ENCODE measurements at places on chromosomes 2 and 18.

GRCh38 chr18:8373486-8373885, 235.8 kb upstream of the RAB12 start:
- DNase-seq: no peak

DNA sequence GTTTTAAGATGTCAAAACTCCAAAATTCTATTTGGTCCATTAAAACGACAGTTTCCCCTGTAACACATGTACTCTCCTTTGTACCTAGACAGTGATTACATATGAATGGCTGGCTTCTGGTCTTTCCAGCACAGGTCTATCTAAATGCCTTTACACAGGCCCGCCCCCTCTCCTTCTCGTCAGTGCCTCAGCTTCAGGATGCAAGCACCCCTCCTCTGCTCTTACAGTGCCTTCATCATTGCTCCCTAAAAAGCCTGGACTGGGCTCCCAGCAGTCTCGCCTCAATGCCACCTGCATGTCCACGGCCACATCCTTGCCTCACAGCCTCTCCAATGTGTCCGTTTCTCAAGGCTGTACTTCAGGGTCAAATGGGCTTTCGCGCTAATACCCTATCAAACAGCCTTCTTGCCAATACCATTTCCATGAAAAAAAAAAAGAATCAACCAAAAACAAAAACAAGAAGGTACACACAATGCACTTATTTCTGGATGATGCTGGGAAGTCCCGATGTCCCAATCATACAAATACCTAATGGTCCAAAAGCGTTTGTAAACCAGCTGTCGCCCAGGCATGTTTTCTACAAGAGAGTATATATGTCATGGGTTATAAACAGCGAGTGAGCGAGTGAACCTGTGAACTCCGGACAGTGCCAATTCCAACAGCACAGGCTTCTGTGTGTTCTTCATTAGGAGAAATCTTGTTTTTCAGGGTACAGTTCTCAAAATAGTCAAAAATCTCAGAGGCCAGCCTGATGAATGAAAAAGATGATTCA, 77.2 kb downstream of the EIPR1 start:
- no peak for DNase-seq

GRCh38 chr2:19857806-19858205, 44.0 kb downstream of the TTC32 start:
- DNase-seq: no peak

DNA sequence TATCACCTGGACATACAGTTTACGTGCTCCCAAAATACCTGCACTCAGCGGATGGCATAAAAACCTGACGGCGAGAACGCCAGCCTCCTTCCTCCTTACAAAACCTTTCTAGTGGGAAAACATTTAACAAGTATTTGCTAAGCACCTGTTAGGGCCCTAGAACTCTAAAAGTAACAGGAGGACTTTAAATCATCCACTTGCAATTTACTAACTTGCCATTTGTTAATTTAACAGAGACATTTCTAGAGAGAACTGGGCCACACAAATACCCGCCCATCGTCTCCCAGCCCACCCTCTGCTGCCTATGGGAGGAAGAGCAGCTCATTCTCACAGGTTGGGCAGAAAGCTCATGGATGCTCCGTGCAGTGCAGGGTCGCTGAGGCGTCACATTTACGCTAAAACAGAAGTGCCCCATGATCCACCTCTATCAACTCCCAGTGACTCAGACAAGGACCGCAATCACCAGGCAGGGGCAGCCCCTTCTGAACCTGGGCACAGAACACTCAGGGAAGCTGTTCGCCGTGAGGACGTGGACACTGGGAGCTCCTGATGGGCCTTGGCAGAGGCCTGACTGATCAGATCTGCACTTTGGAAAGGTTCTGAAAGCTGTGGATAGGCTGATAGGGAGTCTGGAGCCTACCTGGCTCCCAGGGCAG, 106.9 kb downstream of the HDAC4 start:
- peak; percentile 58 for DNase-seq

GRCh38 chr2:3518496-3519254, 656 bp downstream of the ADI1 start:
- peak; percentile 99 for DNase-seq

DNA sequence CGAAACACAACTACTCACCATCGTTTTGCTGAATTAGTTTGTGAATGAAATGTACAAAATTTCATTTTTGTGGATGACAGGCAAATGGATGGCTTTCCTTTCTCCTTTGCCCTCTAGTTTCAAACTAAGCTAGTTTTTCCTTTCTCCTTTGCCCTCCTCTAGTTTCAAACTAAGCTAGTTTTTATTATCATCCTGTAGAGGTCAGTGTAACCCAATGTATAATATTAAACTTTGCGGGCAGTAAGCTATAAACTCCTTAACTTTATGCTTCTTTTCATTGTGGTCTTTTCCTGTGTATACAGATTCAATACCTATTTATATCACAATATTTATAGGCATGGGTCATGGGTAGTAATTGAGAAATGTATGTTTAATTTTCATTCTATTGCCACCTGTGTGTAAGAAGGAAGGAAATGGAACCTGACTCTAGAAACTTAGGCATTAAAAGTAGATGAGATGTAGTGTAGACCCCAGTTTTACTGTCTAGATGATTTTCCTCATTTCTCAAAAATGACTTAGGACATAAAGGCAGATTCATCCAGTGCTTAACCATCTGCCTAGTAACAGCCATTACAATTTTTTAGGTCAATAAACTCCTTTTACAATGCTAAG, 58.1 kb downstream of the MAP3K19 start:
- DNase-seq: no peak

DNA sequence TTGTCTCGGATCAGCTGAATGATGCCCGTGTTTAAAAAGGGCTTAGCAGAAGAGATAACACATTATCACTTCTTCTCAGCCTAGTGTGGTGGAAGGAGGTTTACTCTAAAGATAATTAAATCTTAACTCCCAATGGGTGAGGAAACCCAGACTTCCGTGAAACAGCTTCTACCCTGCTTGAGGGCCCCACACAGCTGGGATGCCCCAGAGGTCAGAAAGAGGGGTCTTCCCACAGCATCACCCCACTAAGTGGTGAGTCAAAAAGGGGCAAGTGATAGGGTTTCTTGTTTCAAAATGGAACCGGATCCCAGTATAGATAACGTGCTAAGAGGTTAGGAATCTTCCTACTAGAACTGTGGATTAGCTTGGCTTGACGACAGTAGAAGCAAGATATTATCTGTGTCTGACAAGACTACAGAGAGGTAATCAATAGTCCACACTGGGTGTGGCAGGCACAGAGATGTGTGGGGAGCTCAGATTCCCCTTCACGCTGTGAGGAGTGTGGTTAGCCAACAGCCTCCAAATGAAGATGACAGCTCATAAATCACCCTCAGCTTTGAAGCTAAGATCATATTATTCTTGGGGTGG, 129.6 kb upstream of the COPS8 start:
- DNase-seq: no peak

DNA sequence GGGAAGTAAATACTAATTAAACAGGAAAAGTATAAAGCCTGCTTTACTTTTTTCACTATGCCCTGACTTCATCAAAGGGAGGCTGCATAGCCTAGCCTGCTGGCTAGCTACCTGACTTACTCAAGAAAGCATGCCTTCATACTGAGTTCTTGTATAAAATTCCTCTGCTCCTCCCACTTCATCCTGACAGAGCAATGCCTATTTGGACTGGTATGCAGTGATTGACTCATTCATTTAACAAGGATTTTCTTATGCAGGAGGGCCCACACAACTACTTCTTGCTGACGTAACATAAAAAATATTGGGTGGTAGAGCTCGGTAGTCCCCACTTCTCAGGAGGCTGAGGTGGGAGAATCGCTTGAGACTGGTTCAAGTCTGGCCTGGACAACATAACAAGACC, 70.5 kb downstream of the PRPF40A start:
- DNase-seq: no peak

GRCh38 chr2:99858951-99859596, 283.3 kb downstream of the AFF3 start:
- no peak for DNase-seq

GRCh38 chr2:144451443-144451842, 68.5 kb downstream of the ZEB2 start:
- DNase-seq: no peak

DNA sequence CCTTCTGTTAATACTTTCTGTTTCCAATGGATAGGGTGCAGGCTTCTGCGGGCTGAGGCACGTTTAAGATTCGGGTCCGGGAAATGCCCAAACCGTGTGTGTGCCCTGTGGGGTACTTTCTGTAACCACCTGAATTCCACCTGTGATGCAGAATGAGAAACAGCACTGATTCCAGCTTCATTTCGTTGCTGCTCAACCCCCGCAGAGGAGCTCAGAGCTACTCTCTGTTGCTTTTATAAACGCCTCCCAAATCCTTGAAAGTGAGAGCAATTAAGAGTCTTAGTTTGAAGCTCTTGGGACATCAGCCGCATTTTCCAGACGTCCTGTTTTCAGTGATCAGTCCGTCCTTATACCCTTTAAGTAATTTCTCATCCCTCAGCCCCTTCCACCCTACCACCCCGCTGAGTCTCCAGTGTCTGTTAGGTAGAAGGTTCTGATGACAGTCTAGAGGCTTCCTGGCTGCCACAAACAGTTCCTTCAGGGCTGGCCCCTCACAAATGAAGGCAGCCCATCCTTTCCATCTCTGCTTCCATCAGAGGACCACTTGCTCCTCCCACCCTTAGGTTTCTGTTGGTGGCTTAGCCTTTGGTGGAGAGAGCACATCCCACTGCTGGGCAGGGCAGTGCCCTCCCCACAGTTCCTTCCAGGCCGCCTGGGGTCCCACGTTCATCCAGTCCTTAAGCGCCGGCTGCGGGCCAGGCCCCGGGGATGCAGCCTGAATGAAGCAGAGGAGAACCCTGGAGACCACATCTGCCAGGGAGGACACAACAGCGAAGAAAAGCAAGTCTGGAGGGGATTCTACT, 230.1 kb downstream of the SEPTIN10 start:
- no peak for DNase-seq

- no peak for DNase-seq
Observed at GRCh38 chr2:205868773-205869333, 186.6 kb downstream of the NRP2 start.

DNA sequence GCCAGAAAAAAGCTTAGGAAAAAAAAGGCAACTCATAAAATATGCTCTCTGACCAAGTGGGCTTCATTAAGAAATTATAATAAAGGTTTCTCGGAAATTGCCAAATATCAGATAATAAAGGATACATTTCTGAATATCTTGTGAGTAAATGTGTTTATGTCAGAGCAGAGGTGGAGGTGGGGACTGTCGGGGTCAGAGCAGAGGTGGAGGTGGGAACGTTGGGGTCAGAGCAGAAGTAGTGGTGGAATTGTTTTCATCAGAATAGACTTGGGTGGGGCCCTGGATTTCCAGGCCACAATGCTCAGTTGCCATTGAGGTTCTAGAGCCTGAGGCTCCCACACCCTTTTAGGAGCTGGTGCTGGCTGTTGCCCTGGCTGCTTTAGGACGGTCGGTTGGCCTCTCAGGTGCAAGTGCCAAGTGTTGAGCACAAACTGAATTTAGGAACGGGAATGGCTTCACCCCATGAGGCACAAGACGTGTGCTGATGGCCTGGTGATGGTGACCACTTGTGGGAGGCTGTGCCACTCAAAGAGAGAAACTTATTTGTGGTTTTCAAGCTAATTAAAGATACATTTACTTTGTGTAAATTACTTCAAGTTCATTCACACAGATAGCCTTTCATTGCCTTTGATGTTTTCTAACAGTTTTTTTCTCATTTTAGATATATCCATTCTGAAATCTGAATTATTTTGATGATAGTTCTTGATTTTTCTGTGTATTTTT, 131.5 kb downstream of the ATP9B start:
- DNase-seq: peak; percentile 19

- DNase-seq: no peak
Observed at GRCh38 chr2:29687121-29687520, 234.3 kb downstream of the ALK start.

DNA sequence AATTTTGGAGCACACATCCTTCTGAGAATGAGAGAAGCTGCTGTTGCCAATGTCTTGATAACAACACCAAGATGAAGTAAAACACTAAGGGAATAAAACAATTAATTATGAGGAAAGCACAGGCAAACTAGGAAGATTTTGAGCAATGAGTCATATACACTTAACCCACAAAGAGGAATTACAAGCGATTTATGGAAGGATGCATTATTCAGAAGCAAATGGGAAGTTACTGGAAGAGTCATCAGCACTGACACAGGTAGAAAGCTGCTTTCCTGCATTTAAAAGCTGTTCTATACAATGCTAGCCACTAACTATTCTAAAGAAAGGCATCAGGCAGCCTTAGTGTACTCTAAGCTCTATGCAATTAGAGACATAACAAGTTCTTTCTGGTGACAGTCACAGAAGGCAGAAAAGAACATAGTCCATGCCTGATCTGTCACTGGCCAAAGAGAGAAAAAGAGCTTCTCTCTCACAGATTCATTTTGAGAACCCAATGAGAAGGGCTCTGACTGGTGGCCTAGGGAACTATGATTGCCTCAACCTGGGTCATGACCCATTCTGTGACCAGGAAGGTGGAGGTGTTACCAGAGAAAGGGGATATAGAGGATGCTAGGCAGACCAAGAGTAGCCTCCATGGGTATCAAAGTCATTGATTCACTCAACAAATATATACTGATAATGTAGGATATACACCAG, 45.4 kb downstream of the M1AP start:
- DNase-seq: no peak

- DNase-seq: no peak
Observed at GRCh38 chr18:23798249-23798648, 109.0 kb downstream of the LAMA3 start.

DNA sequence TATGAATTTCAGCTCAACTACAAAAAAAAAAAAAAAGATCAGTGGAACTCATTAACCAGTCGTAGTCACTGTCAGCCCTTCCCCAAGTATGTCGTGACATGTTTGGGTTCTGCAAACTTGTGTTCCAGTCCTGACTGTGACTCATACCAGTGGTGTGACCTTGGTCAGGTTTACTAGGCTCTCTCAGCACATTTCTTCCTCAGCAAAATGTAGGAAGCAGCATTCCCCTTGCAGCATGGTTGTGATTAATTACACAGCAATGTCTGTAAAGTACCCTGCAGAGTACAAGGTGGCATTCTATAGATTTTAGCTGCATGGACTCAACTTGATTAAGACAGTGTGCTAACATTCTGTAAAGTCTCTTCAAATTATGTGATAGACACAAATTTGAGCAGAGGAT, 156.9 kb downstream of the LAMA1 start:
- DNase-seq: no peak

DNA sequence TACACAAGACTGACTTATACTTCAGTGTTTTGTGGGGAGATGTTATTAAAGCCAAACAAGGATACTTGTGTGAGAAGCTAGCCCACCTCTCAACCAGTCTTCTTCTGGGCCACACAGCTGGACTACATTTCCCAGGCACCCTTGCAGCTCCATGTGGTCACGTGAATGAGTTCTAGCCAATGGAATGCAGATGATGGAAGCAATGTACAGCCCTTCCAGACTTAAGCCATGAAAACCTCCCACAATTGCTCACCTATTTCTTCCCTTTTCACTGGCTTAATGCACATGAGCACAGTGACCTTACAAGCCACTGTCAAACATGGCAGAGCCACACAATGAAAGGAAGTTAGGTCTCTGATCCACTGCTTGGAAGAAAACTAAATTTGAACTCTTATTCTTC, 20.4 kb upstream of the FEZ2 start:
- peak; percentile 11 for DNase-seq

All from CD4-positive, alpha-beta T cell treated with Interleukin-6 for 4 hours (primary cell).